ENCODE measurements at places on chromosomes 16 and 17.

DNA sequence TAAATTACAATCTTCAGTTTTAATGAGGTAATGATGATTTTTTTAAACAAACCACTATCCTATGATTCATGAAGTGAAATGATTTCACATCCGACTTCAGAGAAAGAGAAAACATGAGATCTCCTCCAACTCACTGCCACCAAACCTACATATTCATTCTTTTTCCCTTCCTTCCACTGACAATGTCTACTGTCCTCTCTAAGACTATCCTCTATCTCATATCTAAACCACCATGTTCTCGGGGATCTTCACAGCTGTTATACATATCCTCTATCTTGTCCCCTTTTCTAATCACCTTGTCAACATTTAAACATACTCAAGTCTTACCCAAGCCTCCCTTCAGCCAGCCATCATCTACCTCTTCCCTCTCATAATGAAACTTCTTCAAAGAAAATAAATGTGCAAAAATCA lies 53.5 kb downstream of the SMURF2 start:
- no peak for DNase-seq

GRCh38 chr17:57372156-57372555 lies 115.8 kb downstream of the MSI2 start:
- DNase-seq = no peak

DNA sequence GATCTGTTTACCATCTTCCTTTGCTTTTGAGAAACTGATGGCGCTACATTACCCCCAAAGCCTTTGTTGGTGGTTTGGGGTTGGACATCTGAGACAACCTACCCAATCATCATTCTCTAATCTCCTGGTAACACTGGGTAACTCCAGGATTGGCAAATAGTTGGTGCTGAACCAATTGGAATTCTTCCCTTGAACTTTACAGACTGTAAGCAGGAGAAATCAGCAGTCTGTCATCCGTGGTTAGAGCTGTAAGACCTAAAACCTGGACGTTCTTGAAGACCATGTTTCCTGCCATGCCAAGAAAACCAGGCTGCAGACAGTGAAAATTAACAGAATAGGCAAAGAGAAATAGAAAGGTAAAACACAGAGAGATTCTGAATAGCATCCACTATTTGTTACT lies 398.8 kb upstream of the SALL1 start:
- no peak for DNase-seq

DNA sequence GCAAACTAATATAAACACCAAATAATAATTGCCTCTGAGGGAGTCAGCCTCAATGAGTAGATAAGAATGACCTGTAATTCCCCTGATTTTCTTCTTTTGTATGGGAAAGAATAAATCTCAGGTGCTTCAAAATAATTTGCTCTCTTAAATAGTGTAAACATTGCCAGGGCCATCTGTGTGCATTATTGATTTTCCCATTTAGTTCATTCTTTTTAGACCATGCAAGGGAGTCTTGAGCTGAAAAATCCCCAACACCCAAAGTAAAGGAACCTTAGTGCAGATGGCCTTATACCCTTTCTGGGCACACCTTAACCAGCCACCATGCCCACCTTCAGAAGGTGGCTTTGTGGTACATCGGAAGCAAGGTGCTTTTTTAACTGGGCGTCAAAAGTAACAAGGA lies 267.2 kb downstream of the TMEM114 start:
- no peak for DNase-seq

DNA sequence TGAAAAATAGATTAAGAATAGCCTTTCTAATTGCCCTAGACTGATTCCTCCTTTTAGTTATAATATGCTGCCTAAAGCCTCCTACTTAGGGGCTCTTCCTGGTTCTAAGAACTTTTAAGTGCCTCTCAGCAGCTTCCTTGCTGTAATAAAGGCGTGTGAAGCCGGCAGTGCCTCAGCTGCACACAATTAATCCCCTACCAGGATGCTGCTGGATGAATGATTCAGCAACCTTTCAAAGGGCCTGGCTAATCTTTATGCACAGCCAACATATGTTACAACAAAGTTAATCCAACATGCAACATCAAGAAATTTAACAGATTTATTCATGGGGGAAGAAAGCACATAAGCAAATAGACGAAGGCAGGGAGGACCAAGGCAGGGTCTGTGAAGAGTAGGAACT lies 145.2 kb downstream of the PMP22 start:
- no peak for DNase-seq

- DNase-seq = no peak
Measured at GRCh38 chr16:82451449-82451848, 175.3 kb upstream of the CDH13 start.

DNA sequence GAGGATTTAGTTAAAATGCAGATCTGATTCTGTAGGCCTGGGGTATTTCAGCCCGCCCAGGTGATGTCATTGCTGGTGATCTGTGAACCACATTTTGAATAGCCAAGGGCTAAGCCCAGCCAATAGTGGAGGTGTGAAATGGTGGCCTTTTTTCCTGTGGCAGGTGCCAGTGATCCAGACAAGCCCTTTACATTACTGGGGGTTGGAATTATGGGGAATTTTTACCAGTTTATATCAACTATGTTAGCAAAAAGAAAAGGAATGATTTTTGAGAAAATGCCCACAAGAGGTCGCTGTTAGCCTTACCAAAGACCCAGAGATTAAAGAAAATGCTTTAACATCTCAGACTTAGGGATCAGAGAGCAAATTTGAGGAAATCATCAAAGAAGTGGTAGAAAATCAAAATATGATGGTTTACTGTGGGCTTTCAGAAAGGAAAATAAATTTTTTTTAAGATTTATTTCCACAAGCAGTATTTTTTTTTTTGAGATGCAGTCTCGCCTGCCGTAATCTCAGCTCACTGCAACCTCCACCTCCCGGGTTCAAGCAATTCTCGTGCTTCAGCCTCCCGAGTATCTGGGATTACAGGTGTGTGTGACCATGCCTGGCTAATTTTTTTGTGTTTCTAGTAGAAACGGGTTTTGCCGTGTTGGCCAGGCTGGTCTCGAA lies 3.9 kb downstream of the VPS35L start:
- no peak for DNase-seq

DNA sequence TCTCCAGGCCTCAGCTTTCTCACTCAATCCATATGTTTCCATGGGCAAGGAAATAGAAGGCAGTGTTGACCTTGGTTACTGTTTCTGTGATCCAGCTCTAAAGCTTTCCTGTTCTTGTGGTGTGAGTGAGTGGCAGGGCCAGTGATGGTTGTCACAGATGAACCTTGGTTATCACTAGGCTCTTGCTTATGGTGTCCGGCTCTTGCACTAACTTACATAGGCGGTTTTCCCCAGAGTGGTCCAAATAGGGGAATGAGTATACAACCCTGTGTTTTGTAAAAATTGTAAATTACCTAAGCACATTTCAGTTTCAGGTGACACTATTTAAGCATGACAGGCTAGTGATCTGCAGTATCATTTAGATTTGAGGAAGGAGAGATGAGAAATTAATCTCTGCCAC lies 6.8 kb downstream of the MFSD11 start:
- no peak for DNase-seq

DNA sequence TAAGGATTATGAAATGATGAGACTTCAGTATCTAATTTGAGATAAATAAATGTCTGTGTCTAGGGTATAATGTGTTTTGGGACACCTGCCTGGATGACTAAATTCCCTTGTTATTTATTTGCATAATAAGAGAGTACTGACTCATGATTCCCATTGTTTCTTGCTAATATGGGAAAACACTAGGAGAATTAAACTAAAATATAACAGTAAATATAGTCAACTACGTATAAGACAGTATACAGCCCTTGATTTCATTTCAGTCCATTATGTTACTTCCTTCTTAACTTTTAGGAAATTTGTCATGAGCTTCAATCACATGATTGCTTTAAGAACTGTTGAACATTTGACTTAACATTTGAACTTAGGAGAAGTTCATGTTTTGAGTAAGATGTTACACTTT lies 62.4 kb downstream of the VMP1 start:
- DNase-seq = no peak

DNA sequence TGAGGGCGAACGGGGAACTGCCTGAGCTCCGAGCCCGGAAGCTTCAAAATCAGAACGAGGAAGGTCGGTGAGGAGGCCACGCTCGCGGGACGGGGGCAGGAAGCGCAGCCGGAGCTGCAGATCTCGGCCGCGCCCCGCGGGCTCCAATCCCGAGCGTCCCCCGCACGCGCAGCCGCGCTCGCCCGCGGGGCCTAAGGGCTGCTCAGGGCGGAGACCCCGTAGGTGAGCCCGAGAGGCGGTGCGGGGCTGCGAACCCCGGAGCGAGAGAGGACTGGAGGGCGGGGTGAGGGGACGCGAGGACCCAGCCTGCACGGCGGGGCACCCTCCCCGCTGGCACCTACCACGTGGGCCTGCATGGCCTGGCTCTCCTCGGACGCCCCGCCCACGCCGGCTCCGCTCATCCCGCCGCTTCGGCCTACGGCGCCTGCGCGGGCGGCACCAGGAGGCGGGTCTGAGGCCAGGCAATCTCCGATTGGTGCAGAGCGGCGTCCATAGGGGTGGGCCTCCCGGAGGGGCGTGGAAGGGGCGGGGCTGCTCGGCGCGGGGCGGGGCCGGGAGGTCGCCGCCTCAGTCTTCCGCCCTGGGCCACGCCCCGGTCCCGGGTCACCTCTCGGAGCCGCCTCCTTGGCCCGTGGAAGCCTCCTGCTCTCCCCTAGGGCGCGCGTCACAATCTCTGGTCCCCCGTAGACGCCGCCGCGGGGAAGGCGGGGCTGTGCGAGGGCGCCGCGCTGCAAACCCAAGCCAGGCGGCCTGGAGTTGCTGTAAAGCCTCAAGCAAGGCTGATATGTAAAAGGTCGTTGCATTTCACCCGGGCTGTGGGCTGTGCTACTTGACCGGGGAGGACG lies 27.8 kb upstream of the METRNL start:
- peak; percentile 97 for DNase-seq

- no peak for DNase-seq
Measured at GRCh38 chr17:15239491-15239890, 25.6 kb downstream of the PMP22 start.

GRCh38 chr17:39667262-39667944 lies 850 bp upstream of the PNMT start:
- no peak for DNase-seq

- no peak for DNase-seq
Measured at GRCh38 chr16:19560078-19560477, 4.6 kb downstream of the VPS35L start.

- DNase-seq = no peak
Measured at GRCh38 chr16:71555230-71555891, 21.5 kb downstream of the TAT start.

DNA sequence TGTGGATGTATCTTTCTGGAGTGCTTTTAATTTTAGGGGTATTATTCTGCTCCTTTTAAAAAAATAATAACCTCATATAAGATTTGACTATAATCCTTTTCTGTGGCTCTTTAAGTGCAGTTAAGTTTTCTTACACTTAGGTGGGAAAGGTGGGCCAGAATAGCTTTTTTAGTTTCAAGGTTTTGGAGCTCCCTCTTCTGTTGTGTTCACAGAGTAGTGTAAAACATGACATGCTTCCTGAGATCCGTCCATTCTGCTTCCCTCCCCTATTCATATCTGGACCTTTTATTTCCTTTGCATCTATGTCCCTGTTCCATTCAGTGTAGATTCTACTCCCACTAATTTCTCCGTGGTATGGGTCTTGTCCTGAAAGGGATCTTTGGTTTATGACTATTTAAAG lies 12.8 kb downstream of the LRRC36 start:
- DNase-seq = no peak

GRCh38 chr17:80605326-80606066 lies 60.9 kb downstream of the RPTOR start:
- peak; percentile 24 for DNase-seq

DNA sequence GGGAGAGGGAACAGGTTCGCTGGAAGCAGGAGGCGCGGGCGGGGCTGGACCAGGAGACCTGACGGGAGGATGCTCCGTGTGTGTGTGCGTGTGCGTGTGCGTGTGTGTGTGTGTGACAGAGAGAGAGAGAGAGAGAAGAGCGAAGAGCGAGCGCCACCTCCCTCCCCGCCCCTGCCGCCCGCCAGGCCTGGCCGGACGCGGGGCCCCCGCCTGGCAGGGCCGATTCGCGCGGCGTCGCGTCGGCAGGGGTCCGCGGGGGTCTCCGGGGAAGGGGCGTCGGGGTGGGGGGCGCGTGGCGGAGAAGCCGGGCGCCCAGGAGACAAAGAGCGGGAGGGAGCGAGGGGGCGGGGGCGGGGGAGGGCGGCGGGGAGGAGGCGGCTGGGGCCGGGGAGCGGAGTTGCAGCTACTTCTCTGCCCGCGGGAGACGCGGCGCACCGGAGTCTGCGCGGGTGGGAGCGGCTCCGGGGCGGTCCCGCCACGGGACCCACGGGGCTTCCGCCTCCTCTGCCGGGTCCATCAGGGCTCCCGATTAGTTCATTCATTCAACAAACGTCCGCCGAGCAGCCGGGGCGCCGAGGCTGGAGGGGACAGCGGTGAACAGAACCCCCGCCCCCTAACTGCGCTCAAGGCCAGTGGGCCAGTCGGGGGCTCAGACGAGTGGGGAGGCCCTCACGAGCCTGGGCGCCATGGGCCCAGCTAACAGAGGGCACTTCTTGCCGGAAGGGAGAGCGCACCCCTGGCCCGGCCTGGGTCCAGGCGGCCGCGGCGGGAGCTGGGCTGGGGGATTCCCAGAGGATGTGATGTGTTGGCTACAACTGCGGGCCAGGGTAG lies at the start of gene SAMD14:
SAMD14 (minus strand) TSS at position 433 of the 831 bp plus-strand sequence. CDS start 5,201 bp downstream, outside the sequence.
- no peak for DNase-seq

DNA sequence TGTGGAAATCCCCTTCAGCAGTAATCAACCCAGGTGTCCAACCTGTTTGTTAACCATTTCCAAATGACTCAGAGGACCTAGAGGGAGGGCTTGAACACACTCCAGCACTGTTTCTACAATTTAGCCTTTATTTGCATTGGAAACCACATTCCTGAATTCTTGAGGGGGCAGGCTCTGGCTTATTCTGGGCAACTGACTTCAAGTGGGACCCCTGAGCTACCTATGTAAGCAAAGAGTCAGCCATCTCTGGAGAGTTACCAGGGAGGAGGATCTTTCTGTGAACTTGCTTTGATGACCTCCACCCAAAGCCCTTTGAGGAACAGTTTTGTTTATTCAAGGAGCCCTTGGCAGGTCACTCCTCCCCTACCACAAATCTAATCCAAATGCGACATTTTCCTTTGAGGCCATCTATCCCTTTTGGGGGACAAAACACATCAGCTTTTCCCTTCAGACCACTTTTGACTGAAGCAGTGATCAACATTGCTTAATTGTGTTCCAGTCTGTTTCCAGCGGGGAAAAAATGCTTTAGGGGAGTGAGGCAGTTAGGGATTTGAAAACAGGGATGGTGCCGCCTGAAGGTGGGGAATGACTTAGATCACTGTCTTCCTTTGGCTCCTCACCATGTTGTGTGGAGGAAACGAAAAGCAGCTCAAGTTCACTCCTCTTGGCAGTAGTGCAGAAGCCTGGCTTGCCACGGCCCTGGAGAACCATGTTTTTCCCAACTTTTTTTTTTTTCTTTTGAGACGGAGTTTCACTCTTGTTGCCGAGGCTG lies 46.2 kb downstream of the TUBD1 start:
- no peak for DNase-seq

All from stimulated activated CD8-positive, alpha-beta memory T cell treated with anti-CD3 and anti-CD28 coated beads, Interleukin-4, amount 100 ng/mL, for 24 hours (primary cell).